Colonic mucosa (tissue), 4 donors: ENCODE measurements at places on chromosomes 5 and 9.

GRCh38 chr9:107404161-107404560 is 85.4 kb downstream of the KLF4 start:
- no peaks in the 10 kb centered on the region for H3K36me3 ChIP-seq
- no peaks in the 10 kb centered on the region for H3K27me3 ChIP-seq
- no peak for DNase-seq

- no peaks in the 10 kb centered on the region for H3K4me1 ChIP-seq
- DNase-seq, result no peak
- H3K27me3 ChIP-seq, result no peaks in the 10 kb centered on the region
- H3K36me3 ChIP-seq, result no peaks in the 10 kb centered on the region
These were observed 50.5 kb downstream of the SEMA4D start for GRCh38 chr9:89447416-89447815.

GRCh38 chr5:171483551-171484135 is 64.2 kb downstream of the FGF18 start:
- DNase-seq, result peak; percentile 29
- H3K4me3 ChIP-seq, result no peak overlapping the region
- H3K27me3 ChIP-seq, result no peaks in the 10 kb centered on the region
- H3K27ac ChIP-seq, result no peak overlapping the region
- H3K4me1 ChIP-seq, result no peaks in the 10 kb centered on the region

- no peaks in the 10 kb centered on the region for H3K36me3 ChIP-seq
- DNase-seq, result no peak
- H3K27me3 ChIP-seq, result peaks cover 97% of the 10 kb centered on the region
- no peak overlapping the region for H3K4me3 ChIP-seq
These were observed 1.6 kb upstream of the NKX2-5 start for GRCh38 chr5:173236531-173237142.
